ENCODE measurements at places on chromosomes 12 and 14. TPM values are rescaled to one million over a fixed set of nuclear protein-coding genes. Genes with fewer than 3 reads are reported as not detected.

DNA sequence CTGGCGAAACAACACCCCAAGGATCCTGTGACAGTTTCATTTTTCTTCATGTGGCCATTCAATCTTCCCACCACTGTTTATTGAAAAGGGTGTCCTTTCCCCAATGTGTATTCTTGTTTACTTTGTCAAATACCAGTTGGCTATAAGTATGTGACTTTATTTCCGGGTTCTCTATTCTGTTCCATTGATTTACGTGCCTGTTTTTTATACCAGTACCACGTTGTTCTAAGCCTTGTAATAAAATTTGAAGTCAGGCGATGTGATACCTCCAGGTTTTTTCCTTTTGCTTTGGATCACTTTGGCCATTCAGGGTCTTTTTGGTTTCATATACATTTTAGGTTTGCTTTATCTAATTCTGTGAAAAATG is 9.1 kb upstream of the MGAT4C start:
- no peak for DNase-seq

The BEGAIN gene
- 1.8 TPM for total RNA-seq

The KCNA5 gene
- 0.62 TPM for total RNA-seq

The SLCO1A2 gene
- total RNA-seq, result not detected

The GRIN2B gene
- 0.05 TPM for total RNA-seq

The FAM181A gene
- not detected for total RNA-seq

- no peak for DNase-seq
Observed at GRCh38 chr12:11497995-11498394, 102.6 kb upstream of the PRB2 start.

DNA sequence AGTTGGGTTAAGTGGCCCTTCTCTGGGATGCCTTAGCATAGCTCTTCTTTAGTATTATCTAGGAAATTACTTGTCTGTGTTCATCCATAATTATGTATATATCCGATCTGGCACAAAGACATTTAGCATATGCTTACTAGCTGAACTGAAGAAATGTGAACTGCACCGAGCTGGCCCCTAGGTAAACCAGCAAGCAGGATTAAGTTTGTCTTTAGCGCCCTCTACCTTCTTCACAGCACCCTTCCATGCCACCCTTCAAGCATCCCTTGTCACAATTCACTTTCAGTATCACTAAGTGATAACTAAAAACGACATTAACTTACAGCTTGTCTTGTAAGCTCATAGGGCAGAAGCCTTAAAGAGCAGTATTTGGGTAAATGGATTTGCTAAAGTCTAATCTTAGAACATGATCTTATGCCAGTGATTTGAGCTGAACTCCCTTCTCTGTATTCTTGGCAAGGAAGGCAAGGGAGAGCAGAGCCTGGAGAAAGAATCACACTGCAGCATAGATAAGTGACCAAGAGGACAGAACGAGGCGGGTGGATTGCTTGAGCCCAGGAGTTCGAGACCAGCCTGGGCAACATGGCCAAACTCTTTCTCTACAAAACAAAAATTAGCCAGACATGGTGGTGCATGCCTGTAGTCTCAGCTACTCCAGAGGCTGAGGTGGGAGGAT is 2.6 kb upstream of the HAL start:
- DNase-seq, result no peak

- no peak for DNase-seq
Observed at GRCh38 chr12:108482717-108483212, 32.3 kb upstream of the FICD start.

GRCh38 chr12:58583529-58583928 is 336.8 kb downstream of the LRIG3 start:
- DNase-seq, result no peak

GRCh38 chr12:110100315-110100970 is 23.7 kb upstream of the IFT81 start:
- peak; percentile 93 for DNase-seq

- no peak for DNase-seq
Observed at GRCh38 chr12:62256408-62257096, 3.7 kb upstream of the USP15 start.

DNA sequence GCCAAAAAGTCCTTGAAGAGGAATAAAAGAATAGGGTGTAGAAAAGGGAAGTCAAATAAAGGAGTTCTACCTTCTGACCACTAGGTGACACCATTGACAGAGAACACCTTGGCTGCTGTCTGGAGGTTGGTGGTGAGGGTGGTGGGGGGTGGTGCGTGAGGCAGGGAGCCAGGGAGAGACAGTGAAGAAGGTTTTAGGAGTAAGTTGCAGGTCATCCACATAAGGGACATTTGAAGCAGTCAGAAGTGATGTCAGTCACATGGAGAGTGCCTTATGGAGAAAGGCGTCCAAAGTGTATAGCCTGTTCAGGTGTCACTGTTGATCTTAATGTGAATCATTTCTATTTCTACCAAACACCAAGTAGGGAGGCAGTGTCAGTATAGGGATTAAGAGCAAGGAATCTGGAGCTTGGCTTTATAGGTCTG is 279.3 kb upstream of the DDHD1 start:
- no peak for DNase-seq

The GALNT9 gene
- 0.13 TPM for total RNA-seq

The TMEM263 gene
- 10.7 TPM for total RNA-seq

GRCh38 chr14:104892531-104893434 is 27.7 kb downstream of the CEP170B start:
- DNase-seq, result no peak

The CCDC77 gene
- 18.3 TPM for total RNA-seq

DNA sequence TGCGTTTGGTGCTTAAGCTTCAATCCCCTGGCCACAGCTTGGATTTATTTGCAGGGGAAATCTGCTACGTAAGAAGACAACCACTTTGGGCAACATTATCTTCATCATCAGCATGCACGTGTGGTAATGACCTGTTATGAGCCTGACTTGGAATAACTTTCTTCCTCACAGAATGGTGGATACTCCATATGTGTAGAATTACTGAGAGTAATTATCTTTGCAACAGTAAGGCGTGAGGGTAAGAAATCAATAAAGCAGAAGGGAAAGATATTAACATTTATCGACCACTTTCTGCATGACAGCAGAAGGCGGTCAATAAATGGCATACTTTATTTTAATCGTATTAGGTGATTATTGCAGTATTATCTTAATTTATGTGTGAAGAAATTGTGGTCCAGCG is 152.7 kb downstream of the RGS6 start:
- no peak for DNase-seq

- DNase-seq, result no peak
Observed at GRCh38 chr14:68522510-68523325, 270.1 kb downstream of the ZFP36L1 start.

The BBOF1 gene
- 2.1 TPM for total RNA-seq

- DNase-seq, result no peak
Observed at GRCh38 chr12:53613821-53614220, 12.4 kb downstream of the ATF7 start.

The NYNRIN gene
- total RNA-seq, result 23.0 TPM

The NRXN3 gene
- 0.61 TPM for total RNA-seq

The SIX4 gene
- total RNA-seq, result 0.98 TPM

The CISTR gene
- total RNA-seq, result not detected

The RDH5 gene
- 8.9 TPM for total RNA-seq

GRCh38 chr14:45362505-45362904 is 109.5 kb upstream of the MIS18BP1 start:
- DNase-seq, result no peak
